ENCODE measurements at places on chromosomes 7 and 10.

DNA sequence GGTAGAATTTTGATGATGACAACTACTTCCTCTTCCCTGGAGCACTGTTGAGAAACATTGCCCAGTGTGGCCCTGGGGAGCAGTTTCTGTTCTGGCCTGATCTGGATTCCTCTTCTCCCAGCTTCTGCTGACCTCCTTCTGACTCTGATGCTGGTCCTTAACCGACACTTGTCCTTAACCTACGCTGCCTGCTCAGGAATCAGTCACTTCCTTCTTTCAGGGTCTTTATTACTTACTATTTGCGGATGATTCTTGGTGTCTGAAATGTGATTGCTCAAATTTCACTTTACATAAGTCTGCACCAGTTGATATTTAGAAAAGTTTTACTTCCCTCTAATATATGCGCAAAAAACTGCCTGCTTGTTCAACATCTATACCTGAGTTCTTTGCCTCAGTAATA, 164.1 kb downstream of the PTEN start:
- DNase-seq = no peak

- no peak for DNase-seq
Observed at GRCh38 chr10:122132331-122132755, 138.8 kb upstream of the BTBD16 start.

GRCh38 chr10:49834976-49835375, 72.9 kb upstream of the OGDHL start:
- no peak for DNase-seq

- no peak for DNase-seq
Observed at GRCh38 chr7:726854-727103, 280 bp downstream of the DNAAF5 start.

- no peak for DNase-seq
Observed at GRCh38 chr10:6787091-6787490, 207.0 kb upstream of the PRKCQ start.

DNA sequence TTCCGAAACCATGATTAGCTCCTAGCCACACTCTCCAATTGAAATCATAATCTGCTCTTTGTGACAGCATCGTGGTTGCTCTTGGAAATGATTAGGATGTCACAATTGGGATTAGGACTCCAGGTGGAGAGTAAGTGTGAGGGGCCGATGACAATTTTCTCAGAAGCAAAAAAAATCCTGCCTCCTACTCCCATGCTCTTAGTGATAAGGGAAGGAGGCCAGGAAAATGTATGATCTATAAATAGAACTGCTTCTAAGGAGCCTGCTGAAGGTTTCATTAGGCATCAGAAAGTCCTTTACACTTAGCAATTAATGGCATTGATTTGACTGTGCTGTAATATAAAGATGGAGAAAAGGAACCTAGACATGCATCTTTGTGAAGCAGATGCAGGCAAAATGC, 226.3 kb upstream of the AGK start:
- DNase-seq = no peak

- no peak for DNase-seq
Observed at GRCh38 chr7:148800677-148801076, 83.4 kb downstream of the EZH2 start.
